Stimulated activated CD8-positive, alpha-beta memory T cell treated with anti-CD3 and anti-CD28 coated beads, Interleukin-12 subunit alpha, Interleukin-12 subunit beta, amount 100 ng/mL, for 4 hours (primary cell): ENCODE measurements at places on chromosomes 7 and 10.

GRCh38 chr7:127871226-127871625 lies 160.0 kb downstream of the LRRC4 start:
- no peak for DNase-seq

DNA sequence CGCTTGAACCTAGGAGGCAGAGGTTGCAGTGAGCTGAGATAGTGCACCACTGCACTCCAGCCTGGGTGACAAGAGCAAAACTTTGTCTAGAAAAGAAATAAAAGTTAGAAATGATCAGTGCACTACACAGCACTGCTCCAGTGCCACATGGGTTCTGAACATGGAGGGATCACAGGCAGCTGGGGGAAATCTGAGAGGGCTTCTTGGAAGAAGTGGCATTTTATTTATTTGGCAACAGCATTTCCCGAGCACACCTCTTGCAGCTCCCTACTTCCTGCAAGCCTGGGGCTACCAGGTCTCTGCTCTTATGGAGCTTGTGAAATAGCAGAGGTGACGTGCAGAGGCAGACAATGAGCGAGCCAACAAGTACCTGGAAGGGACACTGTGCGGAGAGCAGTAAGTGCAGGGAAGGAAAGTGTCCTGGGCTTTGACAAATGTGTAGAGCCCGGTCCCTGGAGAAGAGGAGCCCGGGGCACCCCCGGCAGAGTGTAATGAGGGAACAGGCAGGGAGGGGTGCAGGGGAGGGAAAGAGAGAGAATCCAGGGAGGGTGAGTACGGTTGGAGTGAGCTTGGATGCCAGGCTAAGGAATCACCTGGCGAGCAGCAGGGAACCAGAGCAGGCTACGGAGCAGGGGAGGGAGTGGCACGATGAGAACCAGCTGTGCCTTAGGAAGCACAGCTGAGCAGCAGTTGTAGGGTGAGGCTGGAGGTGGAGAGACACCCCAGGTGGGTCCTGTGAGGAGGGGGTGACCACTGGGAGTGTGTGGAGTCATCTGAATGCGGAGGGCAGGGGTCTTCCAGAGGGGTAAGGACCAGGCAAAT lies 104.6 kb upstream of the CTBP2 start:
- no peak for DNase-seq

DNA sequence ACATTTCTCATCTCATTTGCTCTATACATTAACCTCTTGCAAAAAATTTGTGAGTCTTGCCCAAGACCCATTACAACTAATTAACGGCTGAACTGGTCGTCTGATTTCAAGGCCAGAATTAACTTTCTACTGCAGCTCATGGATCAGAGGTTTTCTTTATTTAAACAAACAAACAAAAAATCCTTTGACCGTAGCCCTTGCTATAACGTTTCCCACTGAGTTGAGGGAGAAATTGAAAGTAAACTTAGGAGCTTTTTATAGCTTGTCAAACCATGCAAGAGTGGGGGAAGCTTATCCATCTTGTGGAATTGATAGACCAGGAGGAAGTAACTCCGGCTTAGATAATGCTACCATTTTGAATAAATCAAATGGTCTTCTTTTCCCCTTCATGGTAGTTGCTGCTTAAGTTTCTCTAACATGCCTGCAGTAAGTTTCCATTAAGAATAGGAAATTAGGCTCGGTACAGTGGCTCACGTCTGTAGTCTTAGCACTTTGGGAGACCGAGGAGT lies 3.3 kb downstream of the SRGN start:
- DNase-seq: no peak

DNA sequence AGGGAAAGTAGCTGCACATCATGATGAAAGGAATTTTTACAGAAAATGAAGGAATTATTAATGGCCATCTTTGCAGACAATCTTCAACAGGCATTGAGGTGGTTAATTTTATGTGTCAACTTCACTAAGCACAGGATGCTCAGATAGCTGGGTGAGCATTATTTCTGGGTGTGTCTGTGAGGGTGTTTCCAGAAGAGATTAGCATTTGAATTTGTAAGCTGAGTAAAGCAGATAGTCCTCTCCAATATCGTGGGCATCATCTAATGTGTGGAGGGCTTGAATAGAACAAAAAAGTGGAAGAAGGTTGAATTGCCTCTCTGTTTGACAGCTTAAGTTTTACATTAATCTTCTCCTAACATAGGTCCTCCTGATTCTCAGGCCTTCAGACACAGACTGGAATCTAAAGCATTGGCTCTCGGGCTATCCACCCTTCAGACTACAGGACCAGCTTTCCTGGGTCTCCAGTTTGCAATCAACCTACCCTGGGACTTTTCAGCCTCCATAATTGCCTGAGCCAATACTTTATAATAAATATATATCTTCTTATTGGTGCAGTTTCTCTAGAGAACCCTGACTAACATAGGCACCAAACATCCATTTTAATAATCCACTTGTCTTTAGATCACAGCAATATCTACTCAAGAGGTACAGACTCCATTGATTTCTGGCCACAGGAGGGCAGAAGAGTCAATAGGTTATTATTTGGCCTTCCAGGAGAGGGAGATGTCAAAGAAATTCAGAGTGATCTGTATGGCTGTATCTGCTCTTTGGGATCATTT lies 10.5 kb upstream of the CRPPA start:
- no peak for DNase-seq

DNA sequence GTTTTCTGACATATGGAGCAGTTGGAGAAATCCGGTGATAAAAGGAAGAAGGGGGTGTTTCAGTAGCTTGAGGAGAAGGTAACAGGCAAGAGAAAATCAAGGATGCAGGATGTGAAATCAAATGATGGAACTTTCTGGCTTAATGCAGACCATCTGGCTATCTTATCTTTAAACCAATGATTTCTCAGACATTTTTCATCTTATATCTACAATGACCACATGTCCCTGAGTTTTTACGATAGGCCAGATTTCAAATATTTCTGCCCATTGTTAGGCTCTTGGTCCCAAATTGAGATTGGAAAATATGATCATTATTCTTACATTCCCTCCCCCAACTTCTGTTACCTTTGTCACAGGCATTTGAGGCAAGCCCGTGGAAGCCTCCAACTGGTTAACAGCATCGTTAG lies 486.8 kb downstream of the SUGCT start:
- no peak for DNase-seq

DNA sequence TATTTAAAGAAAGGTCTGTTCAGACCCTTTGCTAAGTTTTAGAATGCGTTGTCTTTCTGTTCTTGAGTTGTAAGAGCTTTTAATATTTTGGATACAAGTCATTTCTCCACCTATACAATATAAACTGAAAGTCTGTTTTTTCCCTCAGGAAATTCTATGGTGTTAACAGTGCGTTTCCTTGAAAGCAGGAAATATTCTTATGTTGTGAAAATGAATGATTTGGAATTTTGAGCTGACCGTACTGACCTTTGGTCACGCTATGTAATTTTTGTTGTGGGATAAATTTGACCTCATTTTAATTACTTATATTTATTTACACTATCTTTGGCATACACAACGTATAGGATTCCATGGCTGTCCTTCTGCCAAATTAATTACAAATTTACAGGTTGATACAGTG lies 43.5 kb downstream of the PUS7 start:
- no peak for DNase-seq

GRCh38 chr10:110405380-110405779 lies 92.3 kb upstream of the DUSP5 start:
- no peak for DNase-seq

GRCh38 chr7:3488829-3489228 lies 187.8 kb downstream of the SDK1 start:
- no peak for DNase-seq

GRCh38 chr10:33880291-33880690 lies 545.8 kb upstream of the NRP1 start:
- DNase-seq: no peak
